Left ventricle myocardium inferior (tissue), 1 donor: ENCODE measurements at places on chromosomes 12 and 14.

DNA sequence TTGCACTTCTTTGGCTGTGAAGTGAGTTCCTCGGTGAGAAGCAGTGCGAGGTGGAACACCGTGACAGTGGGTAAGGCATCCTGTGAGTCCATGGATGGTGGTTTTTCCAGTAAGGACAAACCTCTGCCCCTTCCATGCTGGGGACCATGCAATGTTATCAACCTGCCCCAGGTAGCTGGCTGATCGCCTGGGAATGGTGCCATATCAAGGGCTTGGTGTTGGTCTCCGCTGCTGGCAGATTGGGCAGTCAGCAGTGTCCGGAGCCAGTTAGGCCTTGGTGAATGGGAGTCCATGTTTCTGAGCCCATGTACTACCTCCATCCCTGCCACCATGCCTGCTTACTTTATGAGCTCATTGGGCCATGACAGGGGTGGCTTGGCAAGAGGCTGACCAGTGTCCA, 114.7 kb upstream of the C14orf180 start:
- DNase-seq, result no peak

GRCh38 chr12:53056901-53057300, 7.0 kb downstream of the TNS2 start:
- DNase-seq, result no peak

DNA sequence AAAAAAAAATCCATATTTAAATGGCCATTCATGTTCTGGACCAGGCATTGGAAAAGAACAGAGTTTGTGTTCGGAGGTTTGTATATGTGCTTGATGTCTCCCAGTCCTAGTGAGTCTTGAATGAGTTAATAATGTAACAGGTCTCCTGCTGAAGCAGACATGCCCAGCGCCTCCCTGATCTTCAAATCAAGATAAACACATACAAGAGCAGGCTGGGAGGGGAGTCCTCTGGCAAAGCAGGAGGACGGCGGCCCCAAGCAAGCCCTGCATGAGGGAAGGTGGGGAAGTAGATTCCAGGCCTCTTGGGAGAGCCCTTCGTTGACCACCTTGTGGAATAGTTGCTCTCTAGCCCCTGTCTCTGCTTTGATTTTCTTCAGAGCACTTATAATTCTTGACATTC, 156.3 kb downstream of the ZFP36L1 start:
- no peak for DNase-seq

- DNase-seq, result no peak
Measured at GRCh38 chr12:6367969-6368892, 7.1 kb downstream of the SCNN1A start.

DNA sequence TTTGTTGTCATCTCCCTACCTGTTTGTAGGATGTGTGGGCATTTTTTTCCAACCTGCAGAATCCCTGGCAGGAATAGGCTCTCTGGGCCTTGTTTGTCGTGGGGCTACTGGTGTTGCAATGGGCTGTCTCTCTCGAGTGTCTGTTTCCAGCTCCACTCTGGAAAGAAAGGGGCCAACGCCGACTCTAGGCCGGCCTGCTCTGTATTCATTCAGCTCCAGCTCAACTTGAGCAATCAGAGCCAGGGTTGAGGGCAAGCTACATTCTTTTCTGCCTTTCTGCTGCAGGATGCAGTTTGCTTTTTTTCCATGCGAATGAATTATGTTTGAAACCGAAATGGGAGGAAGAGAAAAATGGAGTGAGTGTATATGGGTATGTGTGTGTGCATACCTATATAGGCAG, 2.3 kb downstream of the JDP2 start:
- no peak for DNase-seq

- peak; percentile 69 for DNase-seq
Measured at GRCh38 chr12:121753844-121754264, 39.6 kb downstream of the RHOF start.

- no peak for DNase-seq
Measured at GRCh38 chr12:8590842-8591545, 21.7 kb downstream of the AICDA start.

DNA sequence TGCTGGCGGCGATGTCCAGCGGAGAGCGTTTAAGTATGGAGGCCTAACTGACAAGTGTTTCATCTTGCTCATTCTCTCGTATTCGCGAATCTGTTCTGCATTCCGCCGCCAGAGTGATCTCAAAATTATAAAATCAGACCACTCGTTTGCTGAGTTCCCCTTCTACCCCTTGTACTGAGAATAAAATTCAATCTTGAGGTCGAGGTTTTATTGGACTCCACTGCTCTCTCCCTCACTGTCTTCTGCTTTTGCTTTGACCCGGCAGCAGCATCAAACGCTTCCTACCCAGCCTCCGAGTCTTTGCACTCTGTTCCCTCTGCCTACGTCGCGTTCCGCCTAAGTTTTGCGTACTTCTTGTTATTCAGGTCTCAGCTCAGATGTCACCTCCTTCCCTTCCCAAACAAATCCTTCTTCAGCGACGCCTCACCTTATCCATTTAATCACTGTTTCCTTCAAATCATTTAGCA, 462 bp downstream of the KNTC1 start:
- peak; percentile 18 for DNase-seq

- no peak for DNase-seq
Measured at GRCh38 chr12:131482686-131483085, 228.2 kb upstream of the SFSWAP start.

GRCh38 chr14:22544881-22545420, 44.1 kb downstream of the DAD1 start:
- no peak for DNase-seq

DNA sequence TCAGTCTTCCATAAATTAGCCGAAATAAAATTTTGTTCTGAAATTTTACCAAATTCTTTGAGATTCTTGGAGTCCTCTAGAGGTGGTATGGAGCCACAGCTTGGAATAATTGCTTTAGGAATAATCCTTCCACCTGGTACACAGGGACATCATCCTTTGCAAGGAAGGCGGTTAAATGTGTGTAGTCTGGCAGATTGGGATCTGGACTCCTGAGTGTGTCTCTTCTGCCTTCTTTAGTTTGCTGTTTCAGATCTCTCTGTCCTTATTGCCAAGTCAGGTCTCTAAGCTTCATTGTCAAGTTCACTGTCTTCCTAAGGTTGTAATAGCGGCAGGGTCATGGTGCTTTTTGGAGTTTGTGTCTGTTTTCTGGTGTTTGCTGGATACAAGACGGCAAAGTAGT, 393.9 kb upstream of the RGS6 start:
- DNase-seq, result no peak

GRCh38 chr12:62436164-62436503, 30.5 kb upstream of the MON2 start:
- DNase-seq, result no peak

- DNase-seq, result no peak
Measured at GRCh38 chr12:54541751-54542290, 7.6 kb upstream of the PDE1B start.
